ENCODE measurements at places on chromosomes 7 and 10.

GRCh38 chr10:124171561-124171960 lies 78.2 kb upstream of the CHST15 start:
- DNase-seq, result no peak

DNA sequence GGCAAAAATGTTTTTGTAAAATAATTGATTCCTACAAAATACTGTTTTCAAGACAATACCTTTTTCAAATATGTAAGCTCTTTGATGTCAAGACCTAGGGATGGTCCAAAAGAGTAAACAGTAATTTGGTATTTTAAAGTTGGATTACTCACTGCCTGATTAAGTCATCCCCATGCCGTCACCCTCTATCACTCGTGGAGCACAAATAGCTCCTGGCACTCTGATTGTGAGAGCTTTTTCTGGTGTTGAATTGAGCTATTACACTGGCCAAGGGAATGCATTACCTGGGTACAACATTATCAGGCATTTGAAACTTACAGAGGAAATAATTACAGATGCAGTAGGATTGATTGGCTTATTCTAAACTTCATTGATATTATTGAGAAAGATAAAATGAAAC lies 231.9 kb upstream of the GRM3 start:
- peak; percentile 55 for DNase-seq

DNA sequence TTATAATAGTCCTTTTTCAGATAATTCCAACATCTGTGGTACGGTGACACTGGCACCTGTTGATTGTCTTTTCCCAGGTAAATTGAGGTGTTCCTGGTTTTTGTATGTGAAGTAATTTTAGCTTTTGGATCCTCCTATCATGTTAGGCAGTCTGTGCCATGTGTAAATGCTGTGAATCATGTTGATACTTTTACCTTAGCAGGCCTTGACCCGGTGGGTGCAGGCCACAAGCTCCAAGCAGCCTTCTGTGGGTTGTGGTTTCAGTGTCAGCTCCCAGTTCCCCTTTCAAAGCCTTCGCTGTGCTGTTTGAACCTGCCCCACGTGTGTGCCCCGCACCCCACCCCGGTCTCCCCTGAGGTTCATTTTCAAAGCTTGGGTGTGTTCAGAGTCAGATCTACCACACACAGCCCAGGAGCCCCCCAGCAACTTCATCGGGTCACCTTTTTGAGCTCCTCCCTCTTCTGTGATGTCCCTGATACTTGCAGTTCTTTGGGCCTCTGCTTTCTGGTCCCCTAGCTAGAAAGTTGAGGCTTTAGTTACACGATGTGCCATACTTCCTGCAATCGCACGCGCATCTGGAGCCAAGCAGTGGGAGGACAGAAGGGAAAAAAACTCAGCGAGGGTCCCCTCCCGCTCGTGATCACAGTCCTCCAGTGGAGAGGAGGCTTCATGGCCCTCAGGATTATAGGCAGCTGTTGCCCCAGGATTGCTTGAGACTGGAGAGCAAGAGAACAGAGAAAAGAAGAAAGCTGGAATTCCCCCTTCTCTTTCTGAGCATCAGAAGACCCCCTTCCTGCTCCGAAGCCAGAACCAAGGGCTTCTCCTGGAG lies 8.7 kb upstream of the BHLHA15 start:
- no peak for DNase-seq

DNA sequence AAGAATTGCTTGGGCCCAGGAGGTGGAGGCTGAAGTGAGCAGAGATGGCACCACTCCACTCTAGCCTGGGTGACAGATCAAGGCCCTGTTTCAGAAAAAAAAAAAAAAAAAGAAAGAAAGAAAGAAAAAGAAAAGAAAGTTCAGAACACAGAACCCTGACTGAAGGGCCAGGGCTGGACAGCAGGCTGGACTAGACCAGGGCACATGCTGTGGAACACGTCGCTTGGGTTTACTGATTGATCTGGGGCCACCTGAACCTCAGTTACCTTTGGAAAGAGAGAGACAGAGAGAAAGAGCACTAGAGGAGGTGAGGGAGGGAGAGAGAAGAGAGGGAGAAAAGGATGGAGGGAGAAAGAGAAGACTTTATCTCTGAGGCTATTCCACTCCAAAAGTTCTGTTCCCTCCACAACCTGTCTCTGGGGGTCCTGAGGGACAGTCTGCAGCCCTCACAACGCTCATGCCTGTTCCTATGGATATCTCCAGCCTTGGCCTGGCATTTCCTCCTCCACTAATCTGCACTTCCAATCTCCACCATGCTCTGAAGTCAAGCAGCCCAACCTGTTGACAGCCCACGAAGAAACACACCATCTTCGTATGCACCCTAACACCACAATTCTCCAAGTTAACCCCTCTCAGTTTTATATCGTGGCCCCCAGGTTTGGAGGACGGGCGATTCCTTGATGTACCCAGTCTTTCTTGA lies 81.8 kb downstream of the COBL start:
- DNase-seq, result no peak

DNA sequence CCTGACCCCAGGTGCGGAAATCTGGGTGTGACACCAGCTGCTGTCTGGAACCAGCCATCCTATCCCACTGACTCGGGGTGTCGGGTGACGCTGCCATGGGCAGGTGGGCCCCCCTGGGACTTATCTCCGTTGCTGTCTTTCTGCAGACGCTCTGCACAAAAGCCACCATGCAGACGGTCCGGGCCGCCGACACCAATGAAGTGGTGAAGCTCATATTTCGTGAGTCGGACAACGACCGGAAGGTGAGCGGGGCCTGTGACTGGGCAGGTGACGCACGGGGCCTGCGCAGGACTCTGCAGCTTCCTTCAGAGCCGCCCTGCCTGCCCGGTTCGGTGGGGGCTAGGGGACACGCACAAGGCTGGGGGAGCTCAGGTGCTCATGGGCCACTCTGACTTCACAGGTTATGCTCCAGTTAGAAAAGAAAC lies 36.6 kb downstream of the NKX6-2 start:
- no peak for DNase-seq

- DNase-seq, result no peak
Measured at GRCh38 chr10:119246862-119247549, 39.6 kb downstream of the GRK5 start.

GRCh38 chr7:28937619-28938018 lies 20.5 kb downstream of the TRIL start:
- DNase-seq, result no peak

DNA sequence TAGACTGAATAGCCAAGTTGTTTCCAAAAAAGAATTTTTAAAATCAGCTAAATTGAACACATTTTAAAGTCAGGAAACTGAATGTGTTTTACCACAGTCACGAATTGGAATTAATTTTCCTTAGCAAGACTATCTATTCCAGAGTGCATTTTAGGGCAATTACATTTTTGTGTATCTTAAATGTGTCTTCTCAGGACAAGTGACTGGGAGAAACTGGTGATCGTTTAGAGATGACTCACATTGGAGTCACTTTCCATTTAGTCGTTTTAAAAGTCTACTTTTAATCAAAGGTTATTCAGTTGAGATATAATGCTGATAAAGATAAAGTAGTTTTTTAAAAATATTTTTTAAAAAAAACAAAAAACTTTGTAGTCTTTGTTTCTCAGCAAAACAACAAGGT lies 191.7 kb upstream of the SLC26A5 start:
- no peak for DNase-seq

- no peak for DNase-seq
Measured at GRCh38 chr7:142567201-142568075, 181.8 kb upstream of the PRSS1 start.

GRCh38 chr10:68329506-68329861 lies 2.4 kb upstream of the HNRNPH3 start:
- DNase-seq, result no peak

DNA sequence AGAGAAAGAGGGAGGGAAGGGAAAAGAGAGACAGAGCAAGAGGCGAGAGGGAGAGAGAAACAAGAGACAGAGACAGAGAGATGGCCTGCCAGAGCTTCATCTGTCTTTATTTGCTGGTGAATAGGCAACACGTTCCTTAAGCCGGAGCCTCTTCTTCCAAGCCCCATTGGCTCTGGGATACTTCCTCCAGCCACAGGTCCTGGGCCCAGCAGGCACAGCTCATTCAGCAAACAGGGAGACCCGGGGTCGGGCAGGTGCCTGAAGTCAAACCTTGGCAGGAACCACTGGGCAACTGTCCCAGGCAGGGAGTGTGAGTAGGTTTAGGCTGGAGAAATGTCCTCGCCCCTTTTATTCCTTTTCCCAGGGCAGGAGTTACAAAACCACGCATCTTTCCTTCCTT lies 68.2 kb downstream of the MYL10 start:
- DNase-seq, result no peak

DNA sequence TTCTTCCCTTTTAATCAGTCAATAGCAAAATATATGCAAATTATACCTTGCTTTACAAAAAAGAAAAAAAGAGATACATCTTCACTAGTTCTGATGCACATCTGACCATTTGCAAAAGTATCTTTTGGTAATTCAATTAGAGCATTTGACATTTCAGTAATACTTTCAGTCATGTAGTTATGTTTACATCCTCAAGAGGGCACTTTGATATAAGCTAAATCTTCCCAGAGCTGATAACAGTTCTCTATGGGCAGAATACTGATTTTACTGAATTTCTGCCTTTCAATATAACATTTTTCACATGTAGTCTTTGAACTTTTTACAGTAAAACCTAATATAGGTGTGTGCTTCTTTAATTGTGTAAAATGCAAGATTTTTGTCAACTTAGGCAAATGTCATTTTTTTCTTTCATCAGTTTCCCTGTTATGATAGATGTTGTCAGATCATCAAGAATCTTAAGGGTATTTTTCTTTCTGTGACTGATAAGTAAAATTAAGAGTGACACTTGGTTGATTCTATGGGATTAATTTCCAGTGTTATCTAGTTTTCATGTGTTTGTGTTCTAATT lies 703.5 kb upstream of the SEMA3D start:
- peak; percentile 83 for DNase-seq

GRCh38 chr10:113426181-113426877 lies 126.5 kb upstream of the HABP2 start:
- DNase-seq, result no peak

DNA sequence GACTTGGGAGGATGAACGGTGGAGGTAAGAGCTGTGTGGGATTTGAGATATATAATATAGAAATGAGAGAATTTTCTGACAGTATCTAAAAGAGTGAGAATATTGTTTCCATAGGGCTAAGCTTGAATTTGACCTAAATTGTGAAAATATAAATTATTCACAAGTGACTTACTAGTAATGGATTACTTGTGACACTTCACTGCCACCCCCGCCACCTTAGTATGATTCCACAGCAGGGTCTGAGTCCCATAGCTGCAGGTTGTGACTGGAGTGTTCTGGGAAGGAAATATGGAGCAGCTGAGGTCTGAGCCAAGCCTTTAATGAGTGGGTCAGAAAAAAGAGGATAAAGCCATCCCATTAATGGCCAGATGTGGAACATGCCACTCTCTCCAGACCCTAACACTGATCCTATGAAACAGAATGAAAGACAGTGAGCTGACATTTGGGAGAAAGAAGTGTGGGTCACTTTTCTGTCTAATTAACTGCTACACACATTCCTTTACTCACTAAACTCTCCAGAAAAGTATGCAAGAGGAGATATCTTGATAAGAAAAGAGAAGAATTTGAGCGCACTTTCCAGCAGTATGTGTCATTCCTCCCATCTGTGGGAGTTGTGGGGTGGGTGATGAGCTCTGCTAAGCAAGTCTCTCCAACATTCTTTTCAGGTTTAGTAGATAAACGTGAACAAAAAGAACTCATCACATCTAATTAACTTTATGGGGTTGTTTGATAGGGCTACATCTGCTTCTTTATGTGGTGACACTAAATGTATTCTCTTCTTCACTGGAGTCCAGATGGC lies 1193.4 kb downstream of the SORCS3 start:
- DNase-seq, result no peak

DNA sequence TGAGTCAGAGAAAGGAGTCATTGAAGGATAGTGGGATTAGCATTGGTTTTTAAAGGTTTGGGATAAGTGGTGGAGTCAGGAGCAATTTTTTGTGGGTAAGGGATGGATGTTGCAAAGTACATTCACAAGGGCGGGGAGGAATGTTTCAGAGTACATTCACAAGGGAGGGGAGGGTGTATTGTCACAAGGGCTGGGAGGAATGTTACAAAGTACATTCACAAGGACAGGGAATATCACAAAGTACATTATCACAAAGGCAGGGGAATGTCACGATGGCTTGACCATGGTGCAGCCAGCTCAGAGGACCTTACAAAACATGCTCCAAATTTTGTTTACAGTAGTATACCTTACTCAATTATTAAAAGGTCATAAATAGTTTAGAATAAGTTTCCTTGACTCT lies 30.3 kb downstream of the C1GALT1 start:
- no peak for DNase-seq

DNA sequence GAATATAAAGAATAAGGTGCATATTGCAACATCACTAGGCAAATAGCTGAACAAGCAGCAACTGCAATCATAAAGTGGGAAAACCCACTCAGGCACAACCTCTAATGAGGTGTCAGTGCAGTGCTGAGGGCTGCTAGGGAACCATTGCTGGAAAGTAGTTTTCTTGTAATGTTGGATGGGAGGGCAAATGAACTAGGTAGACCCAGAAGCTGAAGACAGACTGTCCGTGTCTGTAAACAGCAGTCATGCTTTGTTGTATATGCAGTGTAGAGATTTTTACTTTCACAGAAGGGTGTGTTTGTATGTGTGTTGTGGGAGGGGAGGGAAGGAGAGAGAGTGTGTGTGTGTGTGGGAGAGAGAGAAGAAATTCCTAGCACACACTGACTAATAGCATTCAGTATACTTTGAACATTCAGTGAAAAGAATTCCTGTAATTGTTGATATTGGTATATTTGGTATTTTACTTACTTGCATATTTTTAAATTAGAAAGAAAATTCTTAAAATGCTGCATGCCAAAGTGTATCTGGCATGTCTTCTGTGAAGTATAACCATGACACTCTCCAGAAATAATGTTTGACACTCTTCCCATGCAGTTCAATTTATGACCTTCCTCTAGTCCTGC lies 28.8 kb downstream of the ITGB8 start:
- no peak for DNase-seq

DNA sequence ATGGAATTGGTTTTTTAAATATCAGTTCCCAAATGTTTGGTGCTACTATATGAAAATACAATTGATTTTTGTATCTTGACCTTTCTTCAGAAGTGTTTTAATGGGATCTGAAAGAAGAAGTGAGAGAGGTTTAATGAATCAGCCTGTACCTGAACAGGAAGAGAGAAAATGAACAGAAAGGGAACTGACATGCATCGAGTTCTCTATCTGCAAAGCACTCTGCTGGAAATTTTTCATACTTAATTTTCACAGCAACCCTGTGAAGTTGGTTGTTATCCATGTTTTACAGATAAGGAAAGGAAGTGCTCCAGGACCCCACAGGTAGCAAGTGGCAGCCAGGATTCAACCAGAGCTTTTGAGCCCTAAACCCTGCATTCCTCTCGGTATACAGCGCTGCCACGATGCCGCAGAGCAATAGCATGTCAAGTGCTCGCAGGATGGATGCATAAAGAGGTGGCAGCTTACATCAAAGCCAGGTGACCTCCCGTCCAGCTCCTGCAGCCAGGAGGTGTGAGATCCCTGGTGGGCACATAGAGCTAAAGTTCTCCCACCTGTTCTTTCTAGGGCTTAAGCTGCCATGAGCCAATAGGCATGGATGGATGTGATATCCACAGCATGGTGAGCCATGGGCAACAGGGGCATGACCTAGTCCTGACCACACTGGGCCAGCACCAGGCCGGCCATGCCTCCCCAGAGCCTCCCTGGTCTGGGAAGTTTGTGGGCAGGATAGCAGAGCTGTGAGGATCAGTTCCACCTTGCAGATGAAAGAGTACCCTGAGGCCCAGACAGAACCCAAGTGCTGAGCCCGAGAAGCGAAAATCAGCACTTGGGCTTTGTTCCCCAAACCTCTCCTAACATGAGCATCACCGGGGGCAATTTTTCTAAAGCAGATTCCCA lies 57.2 kb downstream of the CALML3 start:
- no peak for DNase-seq

All from spinal cord (tissue), 10 donors.